GM12865 (cell line): ENCODE measurements at places on chromosomes 5 and 9.

- DNase-seq = peak; percentile 59
Observed at GRCh38 chr9:137619240-137620047, 639 bp downstream of the EHMT1 start.

DNA sequence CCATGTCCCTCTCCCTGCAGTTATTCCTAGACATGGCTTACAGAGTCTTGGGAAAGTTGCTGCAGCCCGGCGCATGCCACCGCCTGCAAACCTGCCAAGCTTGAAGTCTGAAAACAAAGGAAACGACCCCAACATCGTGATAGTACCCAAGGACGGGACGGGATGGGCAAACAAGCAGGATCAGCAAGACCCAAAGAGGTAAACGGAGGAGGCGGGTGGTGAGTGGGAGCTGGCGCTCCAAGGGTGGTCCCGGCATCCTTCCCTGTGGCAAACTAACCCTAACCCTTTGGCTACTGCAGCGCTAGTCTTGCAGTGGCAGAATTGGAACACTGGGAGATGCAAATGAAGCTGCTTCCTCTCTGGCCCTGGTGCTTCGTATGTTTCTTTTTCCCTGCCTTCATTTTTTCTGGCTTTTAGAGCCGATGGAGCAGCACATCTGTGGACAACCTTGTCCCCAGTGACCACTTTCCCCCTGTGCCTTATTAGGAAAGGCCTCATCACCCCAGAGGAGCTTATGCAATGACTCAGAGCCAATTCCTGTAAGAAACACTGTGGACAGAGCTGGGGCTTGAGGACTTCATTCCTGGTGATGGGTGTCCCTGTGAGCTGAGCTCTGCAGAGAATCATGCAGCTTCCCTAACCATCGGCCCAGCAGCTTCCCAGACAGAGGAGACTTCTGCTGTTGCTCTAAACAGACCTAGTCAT, 38.9 kb downstream of the PRRC2B start:
- no peak for DNase-seq

- peak; percentile 7 for DNase-seq
Observed at GRCh38 chr9:15372455-15372854, 50.2 kb upstream of the SNAPC3 start.

GRCh38 chr9:738209-738915, 103.1 kb upstream of the DMRT1 start:
- DNase-seq = no peak

- DNase-seq = no peak
Observed at GRCh38 chr9:28668158-28668557, 1094.9 kb upstream of the C9orf72 start.

DNA sequence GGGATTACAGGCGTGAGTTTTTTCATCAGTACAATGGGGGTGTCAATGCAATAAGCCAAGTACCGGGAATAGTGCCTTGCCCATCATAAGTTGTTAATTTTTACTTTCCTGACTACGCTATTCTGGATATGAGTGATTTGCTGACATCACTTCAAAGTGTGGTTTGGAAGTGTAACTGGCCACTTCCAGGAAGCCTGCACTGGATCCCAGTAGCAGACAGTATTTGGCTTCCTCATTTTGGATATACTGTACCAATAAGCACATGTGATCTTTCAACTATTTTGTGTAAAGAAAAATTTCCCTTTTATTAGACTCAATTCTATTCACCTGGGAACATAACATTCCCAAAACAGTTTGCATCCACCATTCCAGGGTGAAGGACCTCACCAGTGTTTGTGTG, 417.7 kb upstream of the KLF4 start:
- no peak for DNase-seq

DNA sequence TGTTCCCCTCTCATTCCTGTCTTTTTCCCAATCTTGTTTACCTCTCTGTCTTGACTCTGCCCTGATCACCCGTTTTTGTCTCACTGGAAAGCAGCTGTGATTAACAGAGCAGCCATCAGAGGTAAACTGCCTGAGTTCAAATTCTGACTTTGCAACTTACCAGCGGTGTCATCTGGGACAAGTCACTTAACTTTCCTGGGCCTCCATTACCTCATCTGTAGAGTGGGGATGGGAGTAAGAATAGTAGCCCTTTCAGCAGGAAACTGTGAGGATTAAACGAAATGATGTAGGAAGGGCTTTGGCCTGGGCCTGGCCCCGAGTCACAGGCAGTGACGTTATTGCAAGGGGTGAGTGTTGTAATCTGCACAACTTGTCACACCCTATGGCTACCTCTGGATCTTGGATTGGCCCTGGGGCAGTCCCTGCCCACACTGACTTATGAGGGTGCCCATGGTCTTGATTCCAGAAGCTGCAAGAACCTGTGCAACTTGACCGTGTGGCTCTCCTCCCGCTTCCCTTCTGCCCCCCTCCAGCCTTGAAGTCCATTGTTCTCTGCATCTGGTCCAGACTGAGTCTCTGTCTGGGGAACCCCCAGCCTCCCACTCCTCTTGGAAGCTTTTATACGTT, 657 bp upstream of the PCDH12 start:
- no peak for DNase-seq
